ENCODE measurements at places on chromosomes 2 and 18. TPM values are rescaled to one million over a fixed set of nuclear protein-coding genes. Genes with fewer than 3 reads are reported as not detected.
A peak's percentile ranks its signal among the peaks of the same experiment; 100 is the strongest.

Gene DNER
- total RNA-seq, result 1.6 TPM

Gene LYG2
- not detected for total RNA-seq

Gene GNAL
- total RNA-seq, result 6.6 TPM

Gene PSD4
- total RNA-seq, result 61.2 TPM

Gene HOXD11
- not detected for total RNA-seq

Gene UNC80
- under 0.01 TPM for total RNA-seq

Gene ALPG
- total RNA-seq, result not detected

Gene EFR3B
- 0.16 TPM for total RNA-seq

Gene RAB27B
- total RNA-seq, result 1.1 TPM

Gene DYNAP
- total RNA-seq, result not detected

Gene NT5DC4
- not detected for total RNA-seq

- DNase-seq, result no peak
- H3K36me3 ChIP-seq, result no peaks in the 10 kb centered on the region
- H3K4me1 ChIP-seq, result no peaks in the 10 kb centered on the region
- H3K27ac ChIP-seq, result no peak overlapping the region
- H3K27me3 ChIP-seq, result peaks cover 6% of the 10 kb centered on the region
These were observed 24.8 kb downstream of the RUFY4 start for GRCh38 chr2:218093879-218094278.

DNA sequence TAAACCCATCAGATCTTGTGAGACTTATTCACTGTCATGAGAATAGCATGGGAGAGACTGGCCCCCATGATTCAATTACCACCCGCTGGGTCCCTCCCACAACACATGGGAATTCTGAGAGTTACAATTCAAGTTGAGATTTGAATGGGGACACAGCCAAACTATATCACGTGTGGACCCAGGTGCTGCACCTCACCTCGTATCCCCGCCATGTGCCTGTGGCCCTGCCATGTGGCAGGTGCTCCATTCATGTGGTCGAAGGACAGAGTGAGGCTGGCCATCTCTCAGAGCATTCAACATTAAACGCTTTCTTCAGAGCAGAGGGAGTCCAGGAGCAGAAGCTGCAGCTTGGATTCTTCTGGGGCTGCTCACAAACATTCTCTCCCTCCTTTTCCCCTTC is 32.3 kb downstream of the MROH2A start:
- no peaks in the 10 kb centered on the region for H3K4me1 ChIP-seq
- H3K36me3 ChIP-seq, result no peaks in the 10 kb centered on the region
- no peak overlapping the region for H3K27ac ChIP-seq
- DNase-seq, result no peak

DNA sequence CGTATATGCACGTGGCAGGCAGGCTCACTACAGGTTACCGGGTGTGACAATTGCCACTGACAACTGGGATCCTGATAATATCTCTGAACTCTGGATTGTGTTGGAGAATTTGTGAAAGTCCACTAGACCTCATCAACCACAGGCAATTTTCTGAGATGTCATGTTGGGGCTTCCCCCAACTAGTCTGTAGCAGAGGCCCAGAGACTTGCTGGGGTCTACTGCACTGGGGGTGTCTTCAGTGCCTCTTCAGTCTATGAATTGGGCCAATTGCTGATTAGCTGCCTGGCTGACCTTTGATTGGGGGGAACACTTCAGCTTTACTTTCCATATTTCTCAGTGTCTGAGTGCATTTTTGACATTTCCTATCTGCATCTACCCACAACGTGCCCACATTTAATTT is 201.5 kb downstream of the MTX2 start:
- H3K36me3 ChIP-seq, result no peaks in the 10 kb centered on the region
- H3K4me3 ChIP-seq, result no peak overlapping the region
- H3K27ac ChIP-seq, result no peak overlapping the region
- DNase-seq, result no peak
- no peaks in the 10 kb centered on the region for H3K4me1 ChIP-seq

- no peaks in the 10 kb centered on the region for H3K36me3 ChIP-seq
- H3K4me1 ChIP-seq, result no peaks in the 10 kb centered on the region
- H3K27ac ChIP-seq, result no peak overlapping the region
- H3K4me3 ChIP-seq, result no peak overlapping the region
These were observed 5.0 kb downstream of the ST8SIA5 start for GRCh38 chr18:46751882-46752281.

DNA sequence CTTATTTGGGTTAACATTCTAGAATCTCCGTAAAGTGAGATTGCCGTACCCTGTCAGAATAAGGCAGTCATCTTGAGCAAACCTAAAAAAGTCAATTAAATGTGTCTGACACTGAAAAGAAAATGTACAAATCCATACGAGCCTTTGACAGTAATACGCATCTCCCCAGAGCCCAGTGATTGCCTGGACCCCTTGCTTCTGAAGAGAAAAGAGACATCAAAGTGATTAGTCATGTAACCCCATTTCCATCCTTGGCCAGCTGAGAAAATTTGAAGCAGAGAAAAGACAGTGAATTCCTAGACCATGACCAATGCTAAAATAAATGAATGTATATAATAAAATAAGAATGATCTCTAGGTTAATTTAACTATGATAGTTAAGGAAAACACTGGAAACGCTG is 1499.4 kb downstream of the SUCLG1 start:
- H3K27me3 ChIP-seq, result no peaks in the 10 kb centered on the region
- H3K4me1 ChIP-seq, result no peaks in the 10 kb centered on the region
- DNase-seq, result no peak
- no peak overlapping the region for H3K4me3 ChIP-seq

DNA sequence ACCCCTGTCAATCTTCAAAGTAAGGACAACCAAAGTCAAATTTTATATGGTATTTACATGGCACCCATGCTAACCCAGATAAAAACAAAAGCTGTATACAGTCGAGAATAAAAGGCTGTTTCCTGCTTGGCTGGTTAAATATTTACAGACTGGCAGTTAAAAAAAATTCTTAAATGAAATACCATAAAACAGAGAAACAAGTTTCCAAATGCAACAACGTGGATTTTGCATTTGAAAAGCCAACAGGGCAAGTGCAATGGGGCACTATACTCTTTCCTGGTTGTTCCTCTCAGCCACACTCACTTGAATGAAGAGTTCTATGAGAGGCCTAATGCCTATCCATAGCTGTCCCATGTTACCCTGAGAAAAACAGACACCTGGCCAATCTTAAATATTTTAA is 6.1 kb upstream of the NR4A2 start:
- peak overlapping the region; percentile 15 for H3K27ac ChIP-seq
- no peaks in the 10 kb centered on the region for H3K27me3 ChIP-seq

- no peaks in the 10 kb centered on the region for H3K36me3 ChIP-seq
- H3K27me3 ChIP-seq, result no peaks in the 10 kb centered on the region
- H3K27ac ChIP-seq, result no peak overlapping the region
- H3K4me3 ChIP-seq, result no peak overlapping the region
- no peak for DNase-seq
- no peaks in the 10 kb centered on the region for H3K4me1 ChIP-seq
These were observed 109.3 kb downstream of the CHST9 start for GRCh38 chr18:27075828-27076227.

GRCh38 chr2:54964271-54964670 is 86.0 kb downstream of the RTN4 start:
- H3K27ac ChIP-seq, result no peak overlapping the region
- DNase-seq, result no peak
- no peaks in the 10 kb centered on the region for H3K36me3 ChIP-seq

DNA sequence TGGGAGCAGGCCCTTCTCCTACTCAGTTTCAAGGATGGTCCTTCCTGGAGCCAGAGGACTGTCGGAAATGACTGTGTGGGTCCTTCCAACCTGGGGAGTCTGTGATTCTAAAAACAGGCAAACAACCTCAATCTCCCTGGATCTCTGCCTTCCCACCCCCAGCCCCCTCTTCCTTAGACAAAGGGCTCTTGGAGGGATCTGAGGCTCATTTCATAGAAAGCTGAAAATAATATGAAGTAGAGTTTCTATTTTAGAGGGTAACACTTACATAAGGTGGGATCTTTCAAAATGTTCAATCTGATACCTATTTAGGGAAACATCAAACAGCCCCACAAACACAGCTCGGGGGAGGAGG is 69.4 kb downstream of the RHOB start:
- no peak overlapping the region for H3K4me3 ChIP-seq
- H3K36me3 ChIP-seq, result no peaks in the 10 kb centered on the region
- peak overlapping the region; percentile 90 for H3K27ac ChIP-seq
- no peaks in the 10 kb centered on the region for H3K4me1 ChIP-seq
- no peaks in the 10 kb centered on the region for H3K27me3 ChIP-seq

DNA sequence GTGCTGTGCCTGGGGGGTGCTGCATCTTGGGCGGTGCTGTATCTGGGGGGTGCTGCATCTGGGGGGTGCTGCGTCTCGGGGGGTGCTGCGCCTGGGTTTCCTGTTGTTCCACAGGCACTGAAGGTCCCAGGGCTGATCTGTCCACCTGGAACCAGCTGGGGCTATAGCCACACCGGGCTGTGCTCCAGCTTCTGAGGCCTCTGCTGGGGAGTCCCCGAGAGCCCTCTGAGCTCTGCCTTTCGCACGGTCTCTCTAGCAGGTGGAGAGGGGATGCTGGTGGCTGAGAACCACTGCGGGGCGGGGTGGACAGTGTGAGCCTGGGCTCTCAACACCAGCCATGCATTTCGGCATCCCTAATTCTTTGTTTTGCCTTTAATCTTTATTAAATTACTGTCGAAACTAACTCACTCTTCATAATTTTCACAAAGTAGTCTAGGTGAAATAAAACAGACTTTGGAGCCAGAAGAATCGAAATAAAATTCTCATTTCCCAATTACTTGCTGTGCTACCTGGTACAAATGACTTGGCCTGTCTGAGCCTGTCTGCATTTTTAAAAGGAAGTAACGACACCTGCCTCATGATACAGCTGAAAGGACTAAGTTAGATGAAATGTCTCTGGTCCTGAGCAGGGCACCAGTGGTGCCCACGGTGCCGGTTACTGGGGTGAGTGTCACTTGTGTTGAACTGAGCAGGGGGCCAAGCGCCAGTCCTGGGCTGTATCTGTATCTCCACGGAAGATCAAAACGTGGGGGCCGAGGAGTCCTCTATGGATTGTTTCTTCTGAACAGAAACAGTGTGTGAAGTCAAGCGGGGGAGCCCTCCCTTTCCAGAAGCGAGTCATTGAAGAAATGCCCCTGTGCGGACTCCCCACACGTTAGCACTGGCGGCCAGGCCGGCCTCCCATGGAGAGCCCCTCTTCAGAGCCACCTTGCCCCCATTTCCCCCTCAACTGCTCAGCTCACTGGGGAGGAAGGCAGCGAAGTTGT is 142.0 kb downstream of the ASB1 start:
- H3K36me3 ChIP-seq, result no peaks in the 10 kb centered on the region
- no peak overlapping the region for H3K4me3 ChIP-seq
- DNase-seq, result no peak
- H3K27me3 ChIP-seq, result no peaks in the 10 kb centered on the region

DNA sequence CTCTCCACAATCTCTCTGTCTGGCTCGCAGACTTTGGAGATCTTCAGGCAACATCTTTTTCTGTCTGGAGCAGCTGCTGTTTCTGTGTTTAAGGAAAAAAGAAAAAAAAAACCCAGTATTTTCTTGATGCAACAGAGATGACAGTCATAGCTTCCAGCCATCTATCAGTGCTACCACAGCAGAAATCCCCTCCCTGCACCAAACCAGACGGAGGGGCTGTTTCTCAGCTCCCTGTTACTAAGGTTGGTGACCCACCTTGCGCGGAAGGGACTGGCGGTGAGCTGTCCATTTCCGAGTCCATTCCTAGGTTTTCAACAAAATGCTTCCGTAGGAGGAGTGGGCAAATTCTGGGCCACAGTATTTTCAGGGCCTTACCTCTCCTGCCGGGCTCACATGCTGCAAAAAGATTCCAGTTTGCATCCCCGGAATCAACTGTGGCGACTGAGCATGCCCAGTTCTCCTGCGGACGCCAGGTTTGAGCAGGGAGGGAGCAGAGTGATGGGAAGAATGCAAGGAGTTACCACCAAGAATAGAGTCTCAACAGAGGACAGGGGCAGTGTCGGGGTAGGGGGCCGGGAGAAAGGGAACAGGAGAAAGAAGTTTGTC is 1.2 kb downstream of the SLC4A10 start:
- no peak overlapping the region for H3K27ac ChIP-seq
- no peaks in the 10 kb centered on the region for H3K4me1 ChIP-seq
- DNase-seq, result no peak

DNA sequence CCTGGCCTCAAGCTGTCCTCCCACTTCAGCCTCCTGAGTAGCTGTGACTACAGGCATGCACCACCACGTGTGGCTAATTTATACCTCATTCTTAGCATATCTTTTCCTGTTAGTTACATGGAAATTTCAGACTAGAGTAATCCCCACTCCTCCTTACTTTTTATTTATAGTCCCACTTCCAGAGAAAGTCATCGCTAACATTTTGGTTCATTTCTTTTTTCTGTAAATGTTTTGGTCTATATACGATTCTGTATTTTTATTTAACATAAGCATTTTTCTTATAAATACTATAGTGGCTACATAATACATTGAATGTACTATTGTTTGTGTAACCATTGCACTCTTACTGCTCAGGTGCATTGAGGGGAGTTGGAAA is 42.3 kb downstream of the DDX1 start:
- no peak overlapping the region for H3K4me3 ChIP-seq
- H3K36me3 ChIP-seq, result no peaks in the 10 kb centered on the region
- no peaks in the 10 kb centered on the region for H3K27me3 ChIP-seq
- H3K4me1 ChIP-seq, result no peaks in the 10 kb centered on the region

DNA sequence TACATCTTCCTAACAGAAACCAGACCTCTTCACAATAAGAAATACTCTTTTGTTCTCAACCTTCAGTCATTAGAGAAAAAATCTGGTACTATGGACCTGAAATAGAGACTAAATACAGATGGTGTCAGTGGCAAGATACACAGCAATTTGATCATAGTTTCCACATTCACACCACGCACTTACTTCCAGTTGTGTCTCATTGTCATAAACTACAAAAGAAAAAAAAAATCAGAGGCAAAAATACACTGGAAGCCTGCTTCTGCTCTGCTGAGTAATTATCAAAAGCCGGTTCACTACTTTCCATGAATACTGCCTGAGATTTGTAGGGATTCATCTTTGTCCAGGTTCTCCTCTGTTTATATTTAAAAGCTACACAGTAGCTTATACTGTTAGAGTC is 182.6 kb downstream of the PID1 start:
- no peaks in the 10 kb centered on the region for H3K27me3 ChIP-seq
- no peak overlapping the region for H3K27ac ChIP-seq
- DNase-seq, result no peak
- H3K36me3 ChIP-seq, result no peaks in the 10 kb centered on the region

DNA sequence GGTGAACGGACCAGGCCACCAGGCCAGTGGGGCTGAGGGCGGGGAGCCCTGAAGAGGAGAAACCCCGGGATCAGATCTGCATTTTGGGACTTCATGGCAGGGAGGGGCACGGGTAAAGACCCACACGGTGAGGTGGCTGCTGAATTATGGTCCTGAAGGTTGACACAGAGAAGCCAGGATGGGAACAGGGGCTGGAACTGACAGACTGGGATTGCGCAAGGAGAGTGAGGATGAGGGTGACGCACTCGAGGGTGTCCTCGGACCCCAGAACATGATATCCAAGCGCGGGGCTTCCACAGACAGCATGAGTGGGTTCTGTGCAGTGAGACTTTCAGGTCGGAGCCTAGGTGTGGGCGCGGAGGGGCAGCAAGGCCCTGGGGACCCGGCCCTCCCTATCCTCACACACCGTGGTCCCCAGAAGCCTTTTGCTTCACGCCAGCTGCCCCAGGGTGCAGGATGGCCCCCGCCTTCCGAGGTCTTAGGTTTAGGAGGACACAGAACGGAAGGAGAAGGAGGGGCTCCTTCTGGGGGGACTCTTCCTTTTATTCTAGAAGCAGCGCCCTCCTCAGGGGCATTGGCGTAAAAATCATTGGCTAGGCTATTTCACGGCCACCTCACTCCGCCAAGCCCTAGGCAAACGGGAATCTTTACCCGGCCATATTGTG is 416.8 kb upstream of the HS6ST1 start:
- H3K36me3 ChIP-seq, result no peaks in the 10 kb centered on the region
- DNase-seq, result no peak
- H3K27me3 ChIP-seq, result no peaks in the 10 kb centered on the region
- no peak overlapping the region for H3K27ac ChIP-seq
- no peaks in the 10 kb centered on the region for H3K4me1 ChIP-seq

All from breast epithelium (tissue), 4 donors.